Keratinocyte (primary cell): ENCODE measurements at places on chromosomes 7 and 10. TPM values are rescaled to one million over a fixed set of nuclear protein-coding genes. Genes with fewer than 3 reads are reported as not detected.

- no peak overlapping the region for H3K27ac ChIP-seq
- H3K36me3 ChIP-seq, result no peaks in the 10 kb centered on the region
- no peaks in the 10 kb centered on the region for H3K27me3 ChIP-seq
Measured at GRCh38 chr7:119374436-119374835, 898.5 kb upstream of the KCND2 start.

- no peak overlapping the region for H3K4me3 ChIP-seq
- H3K27ac ChIP-seq, result no peak overlapping the region
- peaks cover 7% of the 10 kb centered on the region for H3K4me1 ChIP-seq
Measured at GRCh38 chr7:18570890-18571478, 75.4 kb downstream of the HDAC9 start.

DNA sequence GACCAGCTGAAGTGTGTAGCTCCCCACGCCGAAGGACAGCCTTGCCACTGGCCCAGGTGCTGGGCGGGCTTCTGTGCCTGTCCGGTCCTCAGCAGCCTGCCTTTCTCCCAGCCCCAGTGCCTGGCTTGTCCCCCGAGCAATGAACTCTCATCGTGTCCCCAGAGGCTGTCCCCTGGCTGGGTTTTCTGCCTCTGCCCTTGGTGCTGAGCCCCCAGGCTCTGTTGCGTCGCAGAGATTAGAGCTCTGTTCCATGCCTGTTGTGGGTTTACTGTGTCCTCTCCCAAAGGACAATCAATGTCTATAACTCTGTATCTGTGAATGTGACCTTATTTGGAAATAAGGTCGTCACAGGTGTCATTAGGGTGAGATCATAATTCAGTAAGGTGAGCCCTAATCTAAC lies 226.1 kb upstream of the SHH start:
- peaks cover 5% of the 10 kb centered on the region for H3K27me3 ChIP-seq
- no peaks in the 10 kb centered on the region for H3K4me1 ChIP-seq
- H3K4me3 ChIP-seq, result no peak overlapping the region
- no peak overlapping the region for H3K27ac ChIP-seq
- no peaks in the 10 kb centered on the region for H3K36me3 ChIP-seq
- no peak for DNase-seq

- DNase-seq, result no peak
- peaks cover 14% of the 10 kb centered on the region for H3K4me1 ChIP-seq
- no peak overlapping the region for H3K27ac ChIP-seq
- peaks cover 7% of the 10 kb centered on the region for H3K27me3 ChIP-seq
- H3K36me3 ChIP-seq, result no peaks in the 10 kb centered on the region
Measured at GRCh38 chr7:90594751-90595317, 1.3 kb upstream of the CDK14 start.

ZNF511 gene
- 15.3 to 22.0 TPM (median 20.2 TPM) in 3 replicates for polyA plus RNA-seq

DNA sequence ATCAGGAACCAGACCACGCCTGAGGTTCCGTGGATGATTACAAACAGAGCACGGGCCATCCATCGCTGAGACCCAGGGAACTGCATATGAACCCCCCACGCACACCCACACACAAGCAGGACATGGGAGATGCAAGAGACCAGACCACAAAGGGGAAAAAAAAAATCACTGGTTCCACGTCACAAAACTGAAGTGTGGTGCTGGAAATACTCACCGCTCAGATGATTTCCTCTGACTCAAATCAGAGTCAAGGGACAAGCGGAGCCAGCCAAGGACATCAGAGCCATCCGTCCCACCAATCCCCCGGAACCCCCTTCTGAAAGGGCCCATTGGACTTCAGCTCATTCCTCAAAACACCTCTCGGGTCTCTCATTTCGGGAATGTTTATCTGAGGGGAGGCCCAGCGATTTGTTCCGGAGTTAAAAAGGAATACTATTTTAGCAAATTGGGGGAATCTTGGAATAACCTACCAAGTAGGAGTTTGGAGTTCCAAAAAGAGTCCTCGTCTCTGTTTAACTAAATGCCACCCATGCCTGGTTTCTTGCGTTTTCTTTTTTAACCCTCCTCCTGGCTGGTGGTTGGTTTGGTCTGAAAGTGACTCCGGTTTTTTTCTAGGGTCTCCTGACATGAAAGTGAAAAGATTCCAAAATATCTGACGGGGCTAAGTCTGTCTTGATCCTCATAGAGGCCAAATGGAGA lies 15.0 kb downstream of the SNX8 start:
- DNase-seq, result no peak
- H3K36me3 ChIP-seq, result no peaks in the 10 kb centered on the region
- H3K27me3 ChIP-seq, result no peaks in the 10 kb centered on the region
- H3K27ac ChIP-seq, result no peak overlapping the region
- H3K4me1 ChIP-seq, result no peaks in the 10 kb centered on the region
- no peak overlapping the region for H3K4me3 ChIP-seq

DNA sequence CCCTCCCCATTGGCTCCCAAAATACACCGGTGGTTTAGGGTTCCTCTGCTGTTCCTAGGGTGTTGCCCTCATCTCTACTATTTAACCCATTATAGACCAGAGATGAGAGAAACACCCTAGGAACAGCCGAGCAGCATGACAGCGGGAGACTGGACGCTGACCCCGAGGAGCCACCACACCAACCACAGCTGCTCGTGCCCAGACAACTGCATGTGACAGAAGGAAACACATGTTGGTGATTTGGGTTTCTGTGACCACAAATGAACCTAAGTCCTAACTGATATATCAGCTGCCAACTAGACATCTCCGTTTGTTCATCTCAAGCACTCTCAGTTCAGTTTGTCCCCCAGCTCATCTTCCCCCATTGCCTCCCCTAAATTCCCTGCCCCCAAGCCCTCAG lies 13.4 kb downstream of the CFAP43 start:
- no peak for DNase-seq
- no peak overlapping the region for H3K4me3 ChIP-seq
- no peaks in the 10 kb centered on the region for H3K36me3 ChIP-seq

PRPS1L1 gene
- not detected in 3 replicates for polyA plus RNA-seq

- H3K36me3 ChIP-seq, result no peaks in the 10 kb centered on the region
- no peaks in the 10 kb centered on the region for H3K27me3 ChIP-seq
- H3K4me1 ChIP-seq, result no peaks in the 10 kb centered on the region
- DNase-seq, result no peak
Measured at GRCh38 chr7:89687211-89687610, 467.1 kb upstream of the STEAP1 start.

COMMD3 gene
- polyA plus RNA-seq, result 29.3 to 59.5 TPM (median 39.2 TPM) in 3 replicates

DNA sequence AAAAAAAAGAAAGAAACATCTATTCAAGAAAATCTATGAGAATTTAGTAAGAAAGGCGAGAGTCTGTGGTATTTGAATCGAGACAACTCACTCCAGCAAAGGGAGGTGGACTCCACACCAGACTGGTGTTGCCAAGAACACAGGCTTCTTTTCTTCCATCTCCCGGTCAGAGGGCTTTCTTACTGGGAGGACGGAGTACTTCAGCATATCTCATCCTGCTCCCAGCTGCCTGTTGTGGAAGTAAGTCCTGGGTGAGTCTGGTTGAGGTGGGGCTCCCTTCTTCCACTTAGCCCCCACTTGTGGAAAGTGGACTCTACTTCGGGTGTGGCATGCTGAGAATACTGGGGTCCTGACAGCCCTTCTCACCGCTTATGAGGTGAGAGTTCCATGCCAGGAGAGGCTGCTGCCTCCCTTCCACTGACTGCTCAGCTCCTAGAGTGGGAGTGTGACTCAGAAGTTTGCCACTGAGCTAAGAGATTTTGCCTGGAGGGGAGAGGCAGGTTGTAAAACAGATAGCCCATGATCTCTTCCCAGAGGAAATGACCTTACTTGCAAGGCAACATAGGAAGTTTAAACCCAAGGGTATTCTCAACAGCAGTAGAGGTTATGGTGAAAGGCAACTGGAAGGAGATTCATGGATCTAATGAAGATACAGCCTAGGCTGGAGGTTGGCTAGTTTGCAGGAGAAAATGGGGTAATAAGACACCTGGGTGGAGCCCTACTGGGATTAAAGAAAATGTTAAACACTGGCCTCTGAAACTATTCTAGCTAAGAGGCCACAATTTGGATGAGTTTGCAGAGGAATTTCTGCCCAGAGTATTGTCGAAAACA lies 3.5 kb upstream of the NACAD start:
- H3K27ac ChIP-seq, result no peak overlapping the region
- no peak overlapping the region for H3K4me3 ChIP-seq
- no peaks in the 10 kb centered on the region for H3K27me3 ChIP-seq
- no peaks in the 10 kb centered on the region for H3K36me3 ChIP-seq

DNA sequence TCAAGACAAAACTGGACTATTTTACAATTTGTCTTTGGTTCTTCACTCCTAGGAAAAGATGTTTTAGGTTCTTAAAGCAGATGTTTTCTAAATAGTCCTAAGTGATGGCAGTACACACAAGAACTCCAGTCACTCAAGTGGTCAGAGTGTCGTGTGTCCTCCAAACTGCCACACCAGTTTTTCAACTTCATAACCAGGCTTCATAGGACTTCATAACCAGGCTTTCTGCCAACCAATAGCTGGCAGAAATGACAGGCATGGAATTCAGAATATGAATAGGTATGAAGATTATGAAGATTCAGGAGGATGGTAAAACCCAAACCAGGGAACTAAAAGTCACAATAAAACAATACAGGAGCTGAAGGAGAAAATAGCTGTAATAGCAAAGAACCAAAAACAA lies 721.2 kb upstream of the SEMA3D start:
- no peaks in the 10 kb centered on the region for H3K36me3 ChIP-seq
- H3K27me3 ChIP-seq, result no peaks in the 10 kb centered on the region
- no peak for DNase-seq
- no peak overlapping the region for H3K4me3 ChIP-seq
- no peaks in the 10 kb centered on the region for H3K4me1 ChIP-seq
- no peak overlapping the region for H3K27ac ChIP-seq
